ENCODE measurements at places on chromosomes 4 and X.
A peak's percentile ranks its signal among the peaks of the same experiment; 100 is the strongest.

DNA sequence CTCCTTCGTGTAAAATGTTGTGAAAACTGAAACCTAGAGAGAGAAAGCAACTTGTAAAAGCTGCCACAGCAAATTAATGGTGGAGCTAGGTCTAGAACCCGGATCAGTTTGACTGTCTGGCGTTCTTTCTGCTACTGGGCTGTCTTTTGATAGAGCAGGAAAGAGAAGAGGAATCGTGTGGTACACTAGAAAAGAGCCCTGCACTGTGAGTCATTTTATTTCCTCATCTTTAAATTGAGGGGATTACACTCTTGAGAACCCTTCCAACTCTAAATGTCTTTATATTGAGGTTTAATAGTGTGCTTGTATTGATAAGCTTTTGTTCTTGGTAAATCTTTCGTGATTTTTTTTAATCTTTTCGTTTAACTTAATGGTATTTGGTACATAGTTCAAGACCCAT lies 4.3 kb downstream of the WDR44 start:
- DNase-seq = no peak

- no peak for DNase-seq
Measured at GRCh38 chrX:112769034-112769433, 71.6 kb downstream of the AMOT start.

GRCh38 chr4:156999175-156999517 lies 27.5 kb upstream of the PDGFC start:
- DNase-seq = no peak

DNA sequence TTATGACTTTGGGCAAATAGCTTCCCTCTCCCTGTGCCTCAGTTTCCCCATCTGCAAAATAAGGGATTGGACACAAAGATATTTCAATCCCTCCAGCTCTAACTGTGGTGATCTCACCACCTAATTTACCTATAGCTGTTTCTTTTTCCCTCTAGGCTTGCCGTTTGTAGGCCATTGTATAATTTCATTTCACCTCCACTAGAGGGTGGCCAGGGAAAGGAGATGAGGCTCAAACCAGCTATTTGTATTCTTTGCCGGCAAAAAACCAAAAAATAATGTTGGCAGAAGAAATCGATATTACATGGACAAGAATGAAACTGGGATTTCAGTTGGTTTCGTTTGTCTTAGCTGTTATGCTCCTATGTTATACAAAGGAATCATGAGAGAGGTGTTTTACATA lies 36.1 kb upstream of the DOCK11 start:
- DNase-seq = peak; percentile 3

DNA sequence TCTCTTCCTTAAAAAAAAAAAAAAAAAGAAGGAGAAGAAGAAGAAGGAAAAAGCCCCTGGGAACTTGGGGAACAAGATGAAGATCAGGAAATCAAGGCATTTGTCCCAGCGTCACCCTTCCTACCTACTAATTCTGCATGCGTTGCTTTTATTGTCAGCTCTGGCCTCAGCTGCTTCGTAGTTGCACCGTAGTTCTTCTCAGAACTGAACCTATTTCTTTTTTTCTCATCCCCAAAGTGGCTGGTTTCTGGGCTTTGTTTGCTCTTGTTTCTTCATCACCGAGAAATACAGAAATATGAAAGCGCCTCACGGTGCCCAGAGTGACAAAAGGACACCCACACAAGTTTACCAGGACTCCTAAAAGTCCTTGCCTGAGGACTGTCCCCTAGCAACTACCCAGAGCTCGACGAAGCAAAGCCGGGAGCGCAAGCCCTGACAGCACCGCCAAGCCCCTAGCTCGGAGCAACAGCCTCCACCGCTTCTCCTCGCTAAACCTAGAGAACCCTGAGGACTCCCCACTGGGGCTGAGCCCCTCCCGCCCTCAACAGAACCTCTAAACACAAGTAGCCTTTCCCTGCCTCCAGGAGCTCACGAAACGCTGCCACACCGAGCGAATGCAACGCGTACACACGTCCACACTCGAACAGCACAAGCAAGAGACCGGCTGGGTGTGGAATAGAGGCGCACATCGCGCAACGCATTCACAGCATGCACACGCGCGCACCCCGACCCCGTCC lies 710 bp downstream of the PRKG2 start:
- no peak for DNase-seq

GRCh38 chr4:89724716-89725115 lies 112.2 kb downstream of the SNCA start:
- DNase-seq = no peak

DNA sequence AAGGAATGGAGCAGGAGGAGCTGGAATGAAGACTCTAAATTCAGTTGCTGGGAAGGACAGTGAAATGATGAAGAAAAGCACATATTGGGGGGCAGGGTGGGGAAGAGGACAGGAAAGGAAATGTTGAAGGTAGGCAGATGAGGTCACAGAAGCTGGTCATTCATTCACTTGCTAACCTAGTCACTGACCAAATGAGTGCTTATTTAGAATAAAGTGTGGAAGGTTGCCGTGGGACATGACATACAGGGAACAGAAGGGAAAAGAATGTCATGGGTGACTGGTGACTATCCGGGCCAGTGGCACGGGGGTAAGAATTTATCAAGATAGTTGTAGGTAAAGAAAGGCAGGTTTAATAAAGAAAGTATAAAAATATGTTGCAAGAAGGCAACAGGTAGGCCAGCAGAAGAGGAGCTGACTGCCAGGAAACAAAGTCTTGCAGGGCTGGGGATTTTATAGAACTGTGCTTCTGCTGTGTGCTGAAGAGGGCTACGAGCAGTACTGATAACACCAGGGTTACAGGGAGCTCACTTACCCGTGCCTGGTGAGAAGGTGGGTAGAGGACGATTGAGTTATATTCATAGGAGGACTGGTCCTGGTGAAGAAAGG lies 31.9 kb upstream of the TLR3 start:
- DNase-seq = no peak
